ENCODE measurements at places on chromosomes 6 and 20. TPM values are rescaled to one million over a fixed set of nuclear protein-coding genes. Genes with fewer than 3 reads are reported as not detected.

DNA sequence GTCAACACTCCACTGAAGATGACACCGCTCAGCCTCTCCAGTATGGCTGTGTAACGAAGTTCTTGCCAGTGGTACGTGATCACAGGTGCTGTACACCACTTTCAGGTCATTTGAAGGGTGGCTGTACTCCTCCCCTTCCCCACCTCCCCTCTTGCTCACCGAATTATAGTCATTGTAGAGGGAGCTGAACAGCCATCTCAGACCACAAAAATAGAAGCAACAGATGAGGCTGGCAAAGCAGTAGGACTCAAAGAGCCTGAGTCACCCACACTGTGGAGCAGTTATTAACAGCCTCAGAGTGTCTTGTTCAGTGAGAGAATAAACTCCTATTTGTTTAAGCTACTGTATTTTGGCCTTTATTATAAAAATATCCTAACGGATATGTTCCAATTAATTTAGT is 192.5 kb upstream of the MCHR2 start:
- DNase-seq: no peak

- DNase-seq: no peak
Observed at GRCh38 chr20:62763404-62763803, 32.9 kb upstream of the MRGBP start.

DNA sequence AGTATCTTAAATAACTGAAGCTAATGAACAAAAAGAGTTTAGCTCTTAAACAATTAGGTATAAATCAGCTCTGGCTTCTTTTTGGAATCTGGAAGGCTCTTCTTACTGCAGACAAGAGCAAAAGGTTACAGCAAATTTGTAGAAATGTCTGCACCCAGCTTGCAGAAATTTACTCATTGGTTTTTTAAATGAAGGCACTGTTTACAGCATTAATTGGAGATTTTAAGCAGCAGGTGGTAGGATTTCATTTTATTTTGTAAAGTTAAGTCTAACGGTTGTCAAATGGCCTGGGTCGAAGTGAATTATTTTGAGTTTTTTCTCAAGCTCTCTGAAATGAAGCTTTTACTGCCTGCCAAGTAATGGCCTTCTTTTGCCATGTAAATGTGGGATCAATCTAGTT is 102.1 kb downstream of the NRSN1 start:
- DNase-seq: no peak

DNA sequence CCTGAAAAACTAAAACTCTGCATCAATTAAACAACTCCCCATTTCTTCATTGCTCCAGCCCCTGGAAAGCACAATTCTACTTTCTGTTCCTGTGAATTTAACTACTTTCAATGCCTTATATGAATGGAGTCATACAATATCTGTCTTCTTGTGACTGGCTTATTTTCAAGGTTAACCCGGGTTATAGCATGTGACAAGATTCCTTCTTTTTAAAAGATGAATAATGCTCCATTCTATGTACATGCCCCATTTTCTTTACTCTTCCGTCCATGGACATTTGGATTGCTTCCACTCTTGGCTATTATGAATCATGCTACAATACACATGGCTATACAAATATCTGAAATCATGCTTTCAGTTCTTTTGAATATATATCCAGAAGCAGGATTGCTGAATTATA is 334.9 kb upstream of the ID4 start:
- no peak for DNase-seq

DNA sequence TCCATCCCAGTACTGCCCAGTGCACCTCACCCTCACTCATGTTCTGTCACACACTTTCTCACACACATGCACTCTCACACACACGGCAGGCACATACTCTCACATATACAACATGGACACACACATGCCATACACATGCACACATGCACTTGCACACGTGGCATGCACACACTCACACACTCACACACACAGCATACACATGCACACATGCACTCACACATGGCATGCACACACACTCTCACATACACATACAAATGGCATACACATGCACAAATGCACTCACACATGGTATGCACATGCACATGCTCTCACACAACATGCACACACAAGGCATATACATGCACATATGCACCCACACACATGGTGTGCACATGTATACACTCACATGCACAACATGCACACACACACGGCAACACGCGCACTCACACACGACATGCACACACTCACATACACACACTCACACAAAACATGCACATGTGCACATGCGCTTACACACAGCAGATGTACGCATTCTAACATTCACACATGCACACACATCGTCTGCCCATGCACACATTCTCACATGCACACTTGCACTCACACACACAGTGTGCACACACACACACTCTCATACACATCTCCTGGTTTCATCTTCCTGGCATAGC is 131.7 kb upstream of the THBS2 start:
- DNase-seq: no peak

Gene PPP1R10
- 30.0 TPM for polyA plus RNA-seq

Gene HCRTR2
- not detected for polyA plus RNA-seq

Gene PLN
- not detected for polyA plus RNA-seq

- no peak for DNase-seq
Observed at GRCh38 chr6:45886776-45887175, 128.9 kb downstream of the CLIC5 start.

Gene NFATC2
- 0.05 TPM for polyA plus RNA-seq

DNA sequence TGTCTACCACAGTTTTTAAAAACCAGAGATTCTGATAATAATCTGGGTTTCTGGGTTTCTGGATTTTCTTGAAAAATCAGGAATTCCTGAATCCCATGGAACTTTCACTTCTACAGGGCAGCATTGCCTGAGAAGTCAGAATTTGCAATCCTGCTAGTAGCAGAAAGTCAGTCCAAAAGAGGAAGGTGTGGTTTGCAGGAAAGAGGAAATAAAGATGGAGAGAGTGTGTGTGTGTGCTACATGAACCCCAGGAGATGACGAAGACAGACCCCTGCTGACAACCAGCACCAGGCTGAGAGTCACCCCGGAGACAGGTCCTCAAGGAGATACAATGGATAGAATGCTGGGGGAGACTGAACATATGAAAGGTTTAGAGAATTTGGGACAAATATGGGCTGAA is 44.9 kb downstream of the PRND start:
- DNase-seq: no peak

DNA sequence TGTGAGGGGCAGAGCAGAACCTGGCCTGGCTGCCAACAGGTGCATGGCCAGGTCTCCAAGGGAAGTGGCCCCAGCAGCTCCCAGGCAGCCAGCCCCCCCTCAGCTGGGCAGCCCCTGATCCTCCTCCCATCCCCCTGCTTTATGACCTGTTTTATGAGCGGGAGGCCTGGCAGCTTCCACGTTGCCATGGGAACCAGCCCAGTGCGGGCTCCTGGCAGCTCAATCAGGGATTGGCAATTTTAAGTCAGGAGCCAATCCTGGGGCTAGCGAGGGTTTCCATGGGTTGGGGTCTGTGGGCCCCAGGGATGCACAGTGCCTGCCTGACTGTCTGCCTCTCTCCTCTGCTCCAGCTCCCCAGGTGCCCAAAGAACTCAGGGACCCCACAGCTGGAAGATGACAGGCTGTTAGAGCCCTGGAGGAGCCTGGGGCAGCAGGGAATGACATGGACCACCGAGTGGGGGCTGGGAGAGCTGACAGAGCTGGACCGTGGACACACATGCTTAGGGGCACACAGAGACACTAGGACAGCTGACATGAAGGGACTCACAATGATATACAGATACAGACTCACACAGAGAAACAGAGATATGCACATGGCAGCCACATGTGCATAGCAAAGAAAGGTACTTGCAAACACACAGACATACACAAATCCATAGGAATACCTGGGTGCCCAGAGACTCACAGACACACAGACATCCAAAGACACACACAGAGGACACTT is 56.5 kb upstream of the SIRPA start:
- DNase-seq: no peak

DNA sequence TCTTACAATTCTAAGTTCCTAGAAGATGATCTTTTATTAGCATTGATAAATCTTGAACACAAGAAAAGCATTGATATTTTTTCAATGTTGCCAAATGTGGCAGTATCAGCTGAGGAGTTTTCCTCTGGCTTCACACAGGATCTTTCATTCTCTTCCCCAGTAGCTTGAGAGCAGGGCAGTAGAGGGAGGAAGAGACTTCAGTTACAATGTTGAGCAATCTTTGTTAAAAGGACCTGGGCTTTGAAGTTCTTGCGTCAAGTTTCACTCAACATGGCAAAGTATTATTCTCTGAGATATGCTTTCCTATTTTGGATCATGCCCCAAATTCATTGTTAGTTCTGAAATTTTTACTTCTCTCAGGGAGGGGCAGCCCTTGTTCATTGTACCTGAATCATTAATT is 238.0 kb downstream of the COL12A1 start:
- no peak for DNase-seq

Gene KCNK15
- polyA plus RNA-seq: 0.03 TPM

GRCh38 chr20:53334861-53335260 is 258.8 kb downstream of the ZNF217 start:
- DNase-seq: no peak

Gene CLIC5
- 0.09 TPM for polyA plus RNA-seq

DNA sequence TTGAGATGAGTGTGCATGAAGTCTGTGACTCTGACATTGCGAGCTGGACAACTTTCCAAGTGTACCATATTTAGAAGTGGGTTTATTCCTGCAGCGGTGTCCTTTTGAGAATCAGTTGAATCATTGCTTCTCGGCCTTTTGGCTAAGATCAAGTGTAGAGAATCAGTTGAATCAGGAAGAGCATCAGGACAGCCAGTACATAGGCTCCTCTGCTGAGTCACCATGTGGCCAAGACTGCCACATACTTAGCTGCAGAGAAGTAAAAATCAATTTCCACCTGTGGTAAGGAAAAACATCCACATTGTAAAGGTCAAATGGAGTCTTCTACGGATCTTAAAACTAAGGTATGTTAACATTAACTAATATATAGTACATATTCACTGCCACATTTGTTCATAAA is 428.4 kb upstream of the MARCKS start:
- DNase-seq: no peak

Gene MOXD1
- 2.3 TPM for polyA plus RNA-seq

Gene SIRPD
- polyA plus RNA-seq: not detected

DNA sequence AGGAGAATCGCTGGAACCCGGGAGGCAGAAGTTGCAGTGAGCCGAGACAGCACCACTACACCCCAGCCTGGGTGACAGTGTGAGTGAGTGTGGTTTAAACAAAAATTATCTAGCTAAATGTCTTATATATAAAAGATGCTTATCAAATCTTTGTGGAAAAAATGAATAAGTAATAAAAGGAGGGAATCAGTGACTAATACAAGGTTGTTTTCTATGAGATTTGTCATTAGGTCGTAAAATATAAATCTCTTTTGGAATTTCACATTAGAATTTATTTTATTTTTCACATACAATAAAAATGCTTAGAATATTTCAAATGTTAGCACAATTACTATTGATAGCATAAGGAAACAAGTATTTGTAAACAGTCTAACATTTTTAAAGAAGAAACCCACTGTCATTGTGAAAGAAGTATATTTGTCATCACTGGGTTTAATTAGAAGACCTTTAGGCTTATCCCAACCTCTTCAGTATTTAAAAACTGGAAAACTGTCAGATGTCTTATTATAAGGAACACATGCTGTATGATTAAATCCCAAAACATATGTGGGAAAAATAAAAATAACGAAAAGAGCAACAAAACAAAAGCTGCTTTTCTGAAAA is 47.1 kb downstream of the ASCC3 start:
- DNase-seq: no peak

DNA sequence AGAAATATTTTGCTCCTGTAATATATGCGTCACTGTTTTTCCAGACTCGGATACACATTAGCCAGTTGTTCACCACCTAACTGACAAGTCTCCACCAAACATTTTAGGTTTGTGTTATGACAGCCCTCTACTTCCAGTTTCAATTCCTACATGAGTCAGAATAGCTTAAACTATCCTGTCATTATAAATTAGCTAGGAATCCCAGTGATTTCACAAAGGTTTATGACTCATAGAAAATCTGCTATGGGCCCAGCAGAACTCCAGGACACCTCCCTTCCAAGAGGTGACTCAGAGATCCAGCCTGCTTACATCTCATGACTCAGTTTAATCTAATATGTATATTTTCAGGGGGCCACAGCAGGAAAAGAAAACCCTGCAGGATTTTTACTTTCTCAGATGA is 17.4 kb upstream of the PLCB4 start:
- DNase-seq: peak; percentile 5
